CD4-positive, alpha-beta T cell treated with Interleukin-12 subunit alpha and Interleukin-12 subunit beta, for 1 hour (primary cell): ENCODE measurements at places on chromosomes 4 and X.

GRCh38 chrX:9530848-9531274, 66.0 kb downstream of the TBL1X start:
- DNase-seq: peak; percentile 56

DNA sequence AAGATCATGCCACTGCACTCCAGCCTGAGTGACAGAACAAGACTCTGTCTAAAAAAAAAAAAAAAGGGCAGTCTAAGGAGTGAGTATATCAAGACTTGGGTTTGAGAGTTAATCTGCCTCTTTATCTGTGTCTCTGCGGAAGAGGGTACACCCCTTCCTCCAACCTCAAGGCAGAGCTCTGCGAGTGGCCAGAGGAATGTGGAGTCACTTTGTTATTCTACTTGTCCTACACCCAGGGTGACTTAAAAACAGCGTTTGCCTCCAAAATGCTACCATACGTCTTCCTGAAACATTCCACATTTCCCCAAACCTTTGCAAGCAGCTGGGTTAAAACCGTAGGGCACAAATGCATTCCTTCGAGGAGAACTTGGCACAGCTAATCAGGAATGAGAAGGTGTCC, 199.9 kb downstream of the SHOX start:
- no peak for DNase-seq

DNA sequence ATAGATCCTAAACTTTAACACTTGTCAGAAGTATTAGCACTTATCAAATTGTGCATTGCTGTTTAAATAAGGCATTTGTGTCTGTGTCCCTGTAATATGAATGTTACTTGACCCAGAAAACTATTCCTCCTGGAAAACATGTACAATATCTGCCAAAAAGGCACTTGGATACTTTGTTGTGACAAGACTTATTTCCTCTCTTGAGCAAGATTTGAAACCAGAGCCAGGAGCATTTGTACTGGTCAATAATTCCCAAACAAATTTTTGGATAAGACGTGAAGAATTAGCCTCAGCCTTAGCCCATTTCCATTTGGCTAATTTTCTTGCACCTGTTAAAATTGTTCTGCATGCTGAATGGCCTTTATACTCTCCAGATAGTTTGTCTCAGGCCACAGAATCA, 176.3 kb upstream of the GK2 start:
- no peak for DNase-seq

DNA sequence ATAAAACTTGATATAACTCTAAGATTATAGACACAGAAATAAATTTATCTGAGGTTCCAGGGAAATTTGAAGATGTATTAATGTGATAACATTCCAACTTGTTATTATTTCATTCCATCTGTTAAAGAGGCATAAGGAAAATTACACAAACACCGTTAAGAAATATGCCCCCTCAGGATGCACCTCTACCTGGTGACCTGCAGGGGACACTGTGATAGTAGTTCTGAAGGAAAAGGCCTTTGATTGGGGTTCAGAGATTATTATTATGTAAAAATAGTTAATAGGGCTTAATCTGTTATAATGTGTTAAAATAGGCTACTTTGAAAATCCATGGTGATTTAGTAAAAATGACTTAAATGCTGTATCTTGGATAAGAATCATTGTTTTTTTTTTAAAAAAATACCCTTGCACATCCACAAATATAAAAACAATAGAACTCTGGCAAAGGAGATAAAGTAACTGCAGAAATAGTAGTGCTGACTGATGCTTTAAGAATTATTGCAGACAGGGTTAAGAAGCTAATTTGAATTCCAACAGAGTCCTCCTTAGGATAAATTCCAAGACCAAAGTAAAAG, 6.1 kb upstream of the ABRAXAS1 start:
- DNase-seq: peak; percentile 51

- DNase-seq: no peak
These were observed 147.2 kb upstream of the WDFY3 start for GRCh38 chr4:85113706-85114105.

- no peak for DNase-seq
These were observed 296 bp upstream of the ADGRL3 start for GRCh38 chr4:61199873-61200186.

- no peak for DNase-seq
These were observed 82.6 kb downstream of the PCDH7 start for GRCh38 chr4:30802622-30803323.

DNA sequence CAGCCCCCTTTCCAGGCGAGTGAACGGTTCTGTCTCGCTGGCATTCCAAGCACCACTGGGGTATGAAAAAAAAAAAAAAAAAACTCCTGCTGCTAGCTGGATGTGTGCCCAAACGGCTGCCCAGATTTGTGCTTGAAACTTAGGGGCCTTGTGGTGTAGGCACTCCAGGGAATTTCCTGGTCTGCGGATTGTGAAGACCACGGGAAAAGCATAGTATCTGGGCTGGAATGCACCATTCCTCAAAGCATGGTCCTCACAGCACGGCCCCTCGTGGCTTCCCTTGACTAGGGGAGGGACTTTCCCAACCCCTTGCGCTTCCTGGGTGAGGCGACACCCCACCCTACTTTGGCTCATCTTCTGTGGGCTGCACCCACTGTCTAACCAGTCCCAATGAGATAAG, 516.8 kb upstream of the FAM241A start:
- no peak for DNase-seq

GRCh38 chr4:16225863-16226815, at the start of gene TAPT1:
TSS of gene TAPT1 (minus strand) at chr4:16226471. CDS start at chr4:16226457, 14 bp downstream.
- peak; percentile 86 for DNase-seq

- no peak for DNase-seq
These were observed 467.0 kb upstream of the CTSO start for GRCh38 chr4:156420623-156421022.

DNA sequence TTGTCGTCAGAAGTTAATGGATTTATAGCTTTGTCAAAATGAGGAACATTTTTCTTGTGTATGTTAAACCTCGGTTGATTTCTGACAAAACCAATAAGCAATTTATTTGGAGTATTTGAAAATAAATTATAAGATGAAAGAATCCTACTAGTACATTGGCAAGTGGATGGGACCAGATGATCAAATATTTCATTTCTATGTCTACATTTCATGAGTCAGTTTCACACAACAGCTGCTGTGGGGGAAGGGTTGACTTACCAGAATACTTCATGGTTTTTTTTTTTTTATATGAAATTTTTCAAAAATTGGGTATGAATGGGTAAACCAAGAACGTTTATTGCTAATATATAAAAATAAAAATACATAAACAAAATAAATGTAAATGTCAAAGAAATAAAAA, 39.4 kb downstream of the RAPGEF2 start:
- DNase-seq: no peak

DNA sequence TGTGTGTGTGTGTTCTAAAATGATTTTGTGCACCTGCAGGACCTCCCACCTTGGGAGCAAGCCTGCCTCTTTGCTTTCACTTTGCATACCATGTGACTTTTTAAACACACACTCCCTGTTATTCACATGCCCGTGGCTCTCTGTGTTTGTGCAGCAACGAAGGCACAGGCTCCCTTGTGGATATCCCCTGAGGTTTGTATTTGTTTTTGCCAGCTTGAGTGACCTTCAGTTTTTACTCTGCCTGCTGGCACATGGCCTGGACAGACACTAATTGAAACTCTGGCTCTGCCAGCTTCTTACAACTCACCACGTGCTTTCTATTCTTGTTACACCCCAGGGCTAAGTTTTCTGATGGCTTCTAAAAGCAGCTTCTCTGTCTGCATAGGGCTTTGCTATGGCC, 885.8 kb downstream of the SH3BGRL start:
- no peak for DNase-seq

- no peak for DNase-seq
These were observed 3.4 kb downstream of the SLC38A5 start for GRCh38 chrX:48466696-48467095.

DNA sequence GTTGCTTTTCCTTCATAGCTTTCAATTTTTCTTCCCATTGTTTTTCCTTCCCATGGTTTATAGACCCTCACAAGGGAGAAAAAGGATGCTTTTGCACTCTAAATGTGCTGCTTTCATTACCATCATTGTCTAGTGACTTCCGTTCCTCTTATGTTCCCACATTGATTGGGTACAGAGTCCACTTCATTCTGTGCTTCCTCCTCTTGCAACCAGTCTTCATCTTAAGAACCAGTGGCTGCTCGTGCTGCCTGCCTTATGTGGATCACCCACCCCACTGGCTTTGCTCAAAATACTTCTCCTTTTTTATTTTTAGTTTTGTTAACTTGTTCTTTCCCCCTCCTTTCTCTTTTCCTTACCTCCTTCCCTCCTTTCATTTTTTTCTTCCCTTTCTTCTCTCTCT, 76.5 kb upstream of the BOD1L1 start:
- DNase-seq: no peak

DNA sequence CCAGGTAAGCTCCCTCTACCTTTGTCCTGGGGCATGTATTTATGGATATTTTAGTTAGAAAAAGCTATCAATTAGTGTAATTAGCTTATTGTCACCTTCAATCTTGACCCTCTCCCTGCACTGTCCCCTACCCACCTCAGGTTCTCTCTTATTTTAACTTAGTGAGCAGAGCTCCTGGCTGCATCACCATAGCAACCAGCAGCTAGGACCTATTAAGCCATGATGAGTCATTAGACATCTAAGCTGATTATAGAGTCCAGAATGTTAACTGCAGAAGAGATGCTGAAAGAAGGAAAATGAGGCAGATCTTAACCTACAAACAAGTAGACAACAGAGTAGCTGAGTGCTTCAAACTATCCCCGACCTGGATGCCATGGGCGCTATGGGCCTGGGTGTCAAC, 36.6 kb downstream of the MAGEE2 start:
- DNase-seq: no peak

DNA sequence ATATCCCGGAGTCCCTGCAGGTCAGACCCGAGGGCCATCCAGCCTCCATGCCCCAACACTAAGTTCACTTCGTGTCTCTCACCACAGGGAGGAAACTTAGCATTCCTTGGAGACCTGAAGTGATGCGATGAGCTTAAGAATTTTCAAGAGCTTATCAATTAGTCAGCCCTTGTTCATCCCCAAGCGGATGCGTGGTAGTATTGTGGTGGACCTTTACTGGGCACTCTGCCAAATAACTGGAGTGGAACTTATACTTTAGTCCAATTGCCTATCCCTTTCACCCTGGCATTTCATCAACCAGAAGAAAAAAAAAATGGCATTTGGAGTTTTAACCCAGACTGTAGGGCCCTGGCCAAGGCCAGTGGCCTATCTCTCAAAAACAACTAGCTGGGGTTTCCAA, 137.1 kb downstream of the RELL1 start:
- DNase-seq: no peak

DNA sequence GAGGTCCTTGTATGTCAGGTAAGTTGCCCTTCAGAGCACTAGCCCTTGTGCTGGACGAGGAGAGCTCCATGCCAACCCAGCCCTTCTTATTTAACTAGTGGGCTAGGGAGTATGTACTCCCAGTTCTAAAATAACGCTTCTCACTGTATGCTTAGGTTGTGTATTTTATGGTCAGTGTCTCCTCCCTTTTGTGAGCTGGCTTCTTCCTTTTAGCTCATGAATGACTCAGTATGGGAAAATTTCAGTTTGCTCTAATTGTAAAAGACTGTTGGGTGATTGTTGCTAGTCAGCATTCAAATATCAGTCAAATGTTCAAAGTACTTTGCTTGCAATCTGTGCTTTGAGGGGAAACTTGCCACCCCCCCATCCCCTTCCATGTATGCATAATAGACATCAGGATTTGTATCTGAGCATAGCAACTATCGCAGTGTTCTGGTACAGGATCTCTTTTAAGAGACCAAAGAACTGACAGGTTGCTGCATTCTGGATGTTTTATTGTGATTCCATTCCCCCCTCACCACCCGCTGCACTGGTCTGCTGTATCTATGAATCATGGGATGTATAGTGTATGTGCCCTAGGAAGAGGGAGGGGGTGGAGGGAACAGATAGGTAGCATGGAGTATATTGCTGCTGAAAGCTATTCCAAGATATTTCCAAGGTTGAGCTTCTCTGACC, 34.7 kb downstream of the DLG3 start:
- DNase-seq: no peak

GRCh38 chr4:4269856-4270255, 20.1 kb downstream of the LYAR start:
- peak; percentile 76 for DNase-seq

DNA sequence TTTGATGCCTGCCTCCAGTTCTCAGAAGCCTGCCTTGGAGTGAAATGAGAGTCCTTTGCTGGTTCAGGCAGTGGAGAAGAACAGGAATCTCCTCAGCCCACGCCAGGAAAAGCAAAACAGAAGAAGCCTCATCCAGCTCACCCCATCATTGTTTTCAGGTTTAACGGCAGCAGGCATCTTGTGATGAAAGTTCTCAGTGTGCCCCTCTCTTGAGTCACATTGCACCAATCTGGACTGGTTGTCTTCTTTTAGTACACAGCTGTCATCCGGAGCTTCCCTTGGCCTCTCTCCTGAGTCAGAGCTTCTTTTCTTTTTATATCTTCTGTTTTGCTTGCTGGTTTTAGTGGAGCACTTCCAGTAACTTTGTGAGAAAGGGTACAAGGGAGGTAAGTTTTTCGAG, 50.9 kb downstream of the TSPAN7 start:
- no peak for DNase-seq
